ENCODE measurements at places on chromosomes 1 and 21. TPM values are rescaled to one million over a fixed set of nuclear protein-coding genes. Genes with fewer than 3 reads are reported as not detected.

DNA sequence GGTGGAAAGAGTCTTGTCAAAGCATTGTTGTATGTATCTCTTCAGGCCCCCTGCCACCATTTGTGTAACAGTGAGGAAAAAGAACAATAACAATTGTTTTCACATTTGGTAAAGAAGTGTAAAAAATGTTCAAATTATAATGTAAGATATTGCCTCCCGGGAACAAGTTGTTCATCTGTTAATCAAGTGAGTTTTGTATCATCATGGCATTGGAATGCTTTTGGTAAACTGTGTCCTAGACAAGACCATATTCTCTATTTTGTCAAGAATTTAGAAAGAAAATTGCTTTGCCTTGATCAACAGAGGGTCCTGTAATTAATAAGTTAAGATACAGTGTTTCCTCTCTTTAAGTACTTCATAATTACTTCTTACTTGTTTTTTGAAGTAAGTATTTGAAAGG, 692.0 kb upstream of the NR5A2 start:
- no peak for DNase-seq

DNA sequence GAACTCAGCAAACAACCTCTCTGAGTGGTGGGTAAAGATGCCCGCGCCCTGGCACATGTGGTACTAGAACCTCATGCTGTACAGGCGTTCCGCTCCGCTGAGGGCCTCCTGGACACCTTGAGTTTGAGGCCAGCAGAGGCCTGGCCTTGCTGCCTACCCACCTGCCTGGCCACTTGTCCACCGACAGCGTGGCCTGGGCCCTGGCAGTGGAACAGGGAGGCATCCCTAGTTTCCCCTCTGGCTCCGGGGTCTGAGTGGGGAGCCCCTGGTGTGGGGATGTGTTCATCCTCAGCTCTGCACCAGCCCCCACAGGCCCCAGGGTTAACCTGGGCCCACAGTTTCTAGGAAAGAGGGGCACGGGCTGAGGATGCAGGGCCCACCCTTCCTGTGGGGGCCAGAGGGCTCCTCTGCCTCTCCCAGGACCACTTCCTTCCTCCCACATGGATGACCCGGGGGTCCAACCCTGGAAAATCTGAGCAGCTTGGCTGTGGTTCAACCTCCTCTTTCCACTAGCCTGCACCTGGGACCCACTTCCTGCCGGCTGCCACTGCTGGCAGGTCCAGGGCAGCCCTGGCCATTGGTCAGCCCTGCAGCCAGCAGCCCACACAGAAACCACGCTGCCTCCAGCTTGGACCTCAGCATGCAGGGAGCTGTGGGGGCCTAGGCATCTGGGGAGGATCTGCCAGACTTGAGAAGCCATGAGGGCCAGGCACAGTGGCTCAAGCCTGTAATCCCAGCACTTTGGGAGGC, 53.3 kb upstream of the COL18A1 start:
- no peak for DNase-seq

SLC6A9 gene
- total RNA-seq: 21.7 TPM

GRCh38 chr1:20411196-20411980, 74.6 kb downstream of the CAMK2N1 start:
- DNase-seq: no peak

DNA sequence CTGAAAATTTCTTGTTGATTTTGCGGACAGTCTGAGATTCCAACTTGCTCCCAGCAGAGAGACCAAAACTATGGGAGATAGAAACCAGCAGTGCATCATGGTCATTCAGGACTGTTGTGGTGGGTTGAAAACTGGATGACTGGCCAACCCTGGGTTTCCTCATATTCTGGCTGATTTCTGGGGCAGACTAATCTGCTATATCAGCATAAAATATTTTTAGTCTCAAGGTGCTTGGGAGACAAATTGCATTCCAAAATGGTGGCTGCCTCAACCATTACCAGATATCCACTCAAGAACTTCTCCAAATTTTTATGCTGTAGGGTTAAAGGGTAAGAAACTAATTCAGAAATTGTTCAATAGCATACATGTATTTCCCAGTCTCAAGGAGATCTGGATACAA, 434.0 kb downstream of the BRINP3 start:
- DNase-seq: no peak

GRCh38 chr1:206555473-206555935, 48.2 kb downstream of the RASSF5 start:
- no peak for DNase-seq

DNA sequence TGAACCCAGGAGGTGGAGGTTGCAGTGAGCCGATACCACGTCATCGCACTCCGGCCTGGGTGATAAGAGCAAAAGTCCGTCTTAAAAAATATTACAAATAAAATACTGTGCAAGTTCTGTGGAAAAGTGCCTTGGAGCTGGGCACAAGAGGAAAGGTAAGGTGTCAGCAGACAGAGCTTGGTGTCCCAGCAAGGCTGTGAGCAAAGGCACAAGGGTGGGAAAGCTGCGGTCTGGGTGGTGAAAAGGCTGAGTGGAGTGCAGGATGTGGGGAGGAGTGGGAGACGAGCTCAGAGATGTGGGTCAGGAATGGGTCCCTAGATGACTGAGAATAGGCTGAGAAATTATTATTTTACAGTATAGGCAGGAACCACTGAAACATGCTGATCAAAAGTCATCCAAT, 150.6 kb downstream of the RHOU start:
- no peak for DNase-seq

DNA sequence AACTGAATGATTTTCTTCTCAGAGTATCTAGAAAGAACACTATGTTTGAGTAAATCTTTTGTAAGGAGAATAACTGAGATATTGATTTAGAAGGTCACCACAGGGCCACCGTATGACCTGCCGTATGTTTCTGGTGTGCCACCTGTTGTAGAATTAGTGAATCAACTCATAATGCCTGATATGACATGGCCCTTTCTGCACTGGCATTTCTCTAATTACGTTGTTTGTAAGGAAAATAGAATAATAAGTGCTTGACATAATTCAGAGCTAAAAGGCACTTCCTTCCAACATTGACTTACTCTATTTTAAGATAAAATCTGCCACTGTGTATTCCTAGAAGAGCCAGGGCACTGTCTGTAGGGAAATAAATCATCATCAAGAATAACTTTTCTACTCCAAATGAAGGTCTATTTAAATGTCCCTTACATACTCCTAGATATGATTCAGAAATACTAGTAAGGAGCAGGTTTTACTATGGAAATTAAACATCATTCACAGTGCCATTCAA, 101.7 kb downstream of the PHTF1 start:
- DNase-seq: no peak

IFI44L gene
- 0.74 TPM for total RNA-seq

- DNase-seq: no peak
These were observed 112.3 kb downstream of the OMA1 start for GRCh38 chr1:58434181-58434580.

DNA sequence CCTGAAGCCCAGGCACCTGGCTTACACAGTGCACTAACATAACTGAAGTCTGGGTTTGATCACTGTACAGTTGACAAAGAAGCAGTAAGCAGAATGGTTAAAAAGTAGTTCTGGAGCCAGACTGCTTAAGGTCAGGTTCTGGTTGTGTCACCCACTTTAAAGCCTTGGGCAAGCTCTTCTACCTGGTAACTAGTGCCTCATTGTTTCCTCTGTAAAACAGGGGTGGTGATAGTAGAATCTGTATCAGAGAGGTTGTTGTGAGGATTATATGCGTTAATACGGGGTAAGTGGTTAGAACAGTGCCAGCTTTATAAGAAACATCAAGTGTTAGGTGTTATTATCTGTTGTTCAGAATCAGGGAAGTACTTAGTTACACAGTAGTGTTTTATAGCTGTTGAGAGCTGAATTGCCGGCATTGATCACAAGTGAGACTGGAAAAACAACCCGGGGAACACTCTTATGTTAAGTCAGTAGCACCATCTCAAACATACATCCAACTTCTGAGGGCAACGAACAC, 3.7 kb downstream of the BACH1 start:
- DNase-seq: no peak

PPIE gene
- total RNA-seq: 34.7 TPM

SYTL1 gene
- total RNA-seq: 15.6 TPM

GRCh38 chr1:18739897-18740296, 109.3 kb downstream of the PAX7 start:
- no peak for DNase-seq

DNA sequence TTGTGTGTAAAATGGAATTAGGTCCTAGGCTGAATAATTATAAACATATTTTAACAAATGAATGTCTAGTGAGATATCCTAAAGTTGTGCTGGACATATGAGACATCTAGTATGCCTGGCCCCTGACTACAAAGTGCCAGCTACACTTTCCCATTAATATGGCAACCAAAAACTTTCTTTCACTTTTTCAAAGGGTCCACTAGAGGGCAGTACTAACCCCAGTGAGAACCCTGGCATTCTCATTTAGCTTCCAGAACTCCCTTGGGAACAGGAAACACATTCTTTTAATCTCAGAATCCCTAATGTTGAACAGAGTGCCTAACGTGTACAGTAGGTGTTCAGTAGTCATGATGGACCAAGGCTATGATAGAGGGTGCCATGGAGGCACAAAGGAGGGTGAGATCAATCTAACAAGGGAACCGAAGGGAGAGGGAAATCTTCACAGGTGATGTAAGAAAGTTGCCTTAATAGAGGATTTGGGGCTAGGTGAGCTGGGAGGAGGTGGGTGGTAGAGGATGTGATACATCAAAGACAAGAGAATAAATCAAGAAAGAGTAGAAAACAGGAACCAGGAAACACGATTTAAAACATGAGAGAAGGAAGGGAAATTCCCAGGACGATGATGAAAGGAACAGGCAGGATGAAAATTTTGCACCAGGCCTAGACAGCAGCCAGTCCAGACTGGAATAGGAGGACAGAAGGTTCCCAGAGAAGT, 41.6 kb downstream of the NSL1 start:
- no peak for DNase-seq

GRCh38 chr1:29953961-29954360, 717.6 kb downstream of the PTPRU start:
- DNase-seq: no peak
